ENCODE measurements at places on chromosomes 12 and 14. TPM values are rescaled to one million over a fixed set of nuclear protein-coding genes. Genes with fewer than 3 reads are reported as not detected.

MAP1LC3B2 gene
- total RNA-seq = not detected

KRT1 gene
- not detected for total RNA-seq

GUCY2C gene
- not detected for total RNA-seq

SLC7A8 gene
- total RNA-seq = 3.3 TPM

OR6C2 gene
- total RNA-seq = not detected

TSPAN11 gene
- 0.20 TPM for total RNA-seq

TMPRSS12 gene
- not detected for total RNA-seq

ZC3H14 gene
- total RNA-seq = 84.3 TPM

KRT74 gene
- total RNA-seq = not detected

GPD1 gene
- total RNA-seq = 0.37 TPM

PRKCH gene
- total RNA-seq = 2.0 TPM

RNASE3 gene
- total RNA-seq = not detected
